HCT116 (cell line): ENCODE measurements at places on chromosomes 5 and 9. TPM values are rescaled to one million over a fixed set of nuclear protein-coding genes. Genes with fewer than 3 reads are reported as not detected.

Gene LRRC8A
- total RNA-seq = 22.0 TPM

Gene HRCT1
- 0.32 TPM for total RNA-seq

Gene FCHO2
- 18.7 TPM for total RNA-seq

Gene ANKRD31
- total RNA-seq = 0.30 TPM

Gene AK8
- 2.5 TPM for total RNA-seq

Gene DOCK8
- 0.37 TPM for total RNA-seq

Gene CCDC171
- total RNA-seq = 2.6 TPM

Gene FYB1
- 0.42 TPM for total RNA-seq

Gene FBP1
- 0.42 TPM for total RNA-seq

Gene SLC23A1
- total RNA-seq = not detected

Gene TSLP
- 0.34 TPM for total RNA-seq

GRCh38 chr5:128334010-128334716, 203.9 kb downstream of the FBN2 start:
- DNase-seq = no peak

DNA sequence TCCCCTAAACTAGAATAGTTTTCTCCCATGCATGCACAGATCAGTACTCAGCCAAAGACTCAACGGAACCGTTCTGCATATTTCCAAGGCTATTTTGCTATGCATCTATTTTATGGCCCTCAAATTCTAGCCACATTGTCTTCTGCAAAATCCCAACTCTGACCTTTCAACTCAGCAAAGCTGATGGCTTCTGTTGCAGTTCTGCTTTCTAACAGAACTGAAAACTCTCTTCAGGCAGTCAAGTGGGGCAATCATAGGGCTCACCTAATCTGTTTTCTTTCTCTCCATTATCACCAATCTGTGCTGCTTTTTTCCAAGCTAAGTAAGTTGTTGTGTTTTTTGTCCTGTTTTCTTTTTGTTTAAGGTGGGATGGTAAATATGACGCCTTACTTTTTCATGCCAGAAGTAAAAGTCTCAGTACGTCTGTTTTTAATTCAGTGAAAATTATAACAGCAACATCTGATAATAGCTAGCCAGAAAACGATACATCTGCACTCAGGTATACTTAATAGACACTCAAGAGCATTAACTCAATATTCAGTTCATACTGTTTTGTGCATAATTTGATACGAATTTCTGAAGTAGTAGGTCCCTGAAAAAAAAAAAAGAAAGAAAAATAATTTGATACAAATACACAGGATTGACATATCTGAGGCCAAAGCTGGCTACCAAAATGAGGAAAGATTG, 454.3 kb downstream of the TLE1 start:
- DNase-seq = no peak

- DNase-seq = no peak
These were observed 100.7 kb upstream of the SPRY4 start for GRCh38 chr5:142425286-142426065.

- no peak for DNase-seq
These were observed 162.4 kb upstream of the ZNF608 start for GRCh38 chr5:124908581-124909451.

DNA sequence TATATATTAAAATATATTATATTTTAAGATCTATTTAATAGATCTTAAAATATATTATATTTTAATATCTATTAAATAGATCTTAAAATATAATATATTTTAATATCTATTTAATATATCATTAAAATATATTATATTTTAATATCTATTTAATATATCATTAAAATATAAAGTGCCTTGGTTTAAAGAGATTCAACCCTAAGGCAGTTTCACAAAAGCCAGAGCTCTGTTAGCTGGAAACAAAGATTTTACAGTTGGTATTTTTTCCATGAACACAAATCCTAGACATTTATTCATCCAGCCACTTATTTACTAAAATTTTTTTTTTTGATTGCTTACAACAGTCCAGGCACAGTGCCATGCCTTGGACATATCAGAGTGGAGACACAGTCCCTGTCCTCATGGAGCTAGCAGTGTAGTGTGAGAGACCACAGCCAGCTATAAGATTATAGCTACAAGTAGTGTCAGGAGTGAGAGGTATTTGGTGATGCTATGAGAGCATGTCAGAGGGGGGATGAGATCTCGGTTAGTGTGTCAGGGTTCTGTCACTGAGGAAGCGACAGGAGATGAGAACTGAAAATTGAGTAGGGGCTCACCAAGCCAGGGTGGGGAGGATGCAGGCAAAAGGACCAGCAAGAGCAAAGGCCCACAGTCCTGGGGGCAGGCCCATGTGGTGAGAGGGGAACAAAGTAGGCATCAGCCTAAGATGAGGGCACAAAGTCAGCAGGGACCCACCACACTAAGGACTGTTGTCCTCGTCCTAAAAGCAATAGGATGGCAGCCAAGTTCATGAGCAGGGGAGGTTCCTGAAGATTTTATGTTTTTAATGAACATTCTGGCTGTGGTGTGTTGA, 74.5 kb downstream of the FBXO38 start:
- DNase-seq = no peak

DNA sequence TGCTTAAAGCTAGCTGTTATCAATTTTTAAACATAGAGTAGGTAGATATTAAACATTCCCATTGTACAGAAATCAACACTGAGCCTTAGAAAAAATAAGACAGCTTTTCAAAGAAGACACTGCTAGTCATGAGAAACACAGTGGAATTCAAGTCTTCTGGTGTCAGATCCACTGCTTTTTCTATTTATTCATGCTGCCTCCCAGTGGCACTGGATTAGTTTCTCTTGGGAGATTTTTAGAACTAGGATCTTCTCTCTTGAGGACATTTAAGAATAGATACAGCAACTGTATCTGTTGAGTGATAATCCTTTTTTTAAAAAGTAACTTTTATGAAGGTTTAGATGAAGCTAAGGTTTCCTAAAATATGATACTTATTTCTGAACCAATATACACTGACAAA, 1635.4 kb upstream of the C9orf72 start:
- DNase-seq = no peak

GRCh38 chr5:108481355-108481931, 99.5 kb upstream of the FBXL17 start:
- DNase-seq = peak; percentile 26

DNA sequence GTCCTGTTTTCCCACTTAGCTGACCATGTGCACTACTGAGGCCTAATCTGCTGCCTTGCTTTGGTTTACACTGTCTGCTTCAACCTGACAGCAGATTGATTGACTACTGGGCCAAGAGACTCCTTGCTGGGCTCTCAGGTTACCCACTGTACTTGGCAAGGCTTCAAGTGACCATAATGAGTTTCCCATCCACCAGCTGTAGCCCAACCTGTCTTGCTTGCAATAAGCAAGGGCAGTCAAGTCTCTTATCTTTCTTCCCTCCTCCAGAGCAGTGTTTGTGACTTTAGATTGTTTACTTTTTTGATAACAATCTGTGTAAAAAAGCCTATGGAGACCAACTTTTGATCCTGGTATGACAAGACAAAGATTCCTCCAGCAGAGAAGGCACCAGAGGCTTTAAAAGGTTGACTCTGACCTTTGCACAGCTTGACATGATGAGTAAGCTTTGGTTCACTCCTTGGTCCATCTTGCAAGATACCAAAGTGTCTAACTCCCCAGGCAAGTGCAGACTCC, 912.3 kb upstream of the SEMA6A start:
- DNase-seq = peak; percentile 43

DNA sequence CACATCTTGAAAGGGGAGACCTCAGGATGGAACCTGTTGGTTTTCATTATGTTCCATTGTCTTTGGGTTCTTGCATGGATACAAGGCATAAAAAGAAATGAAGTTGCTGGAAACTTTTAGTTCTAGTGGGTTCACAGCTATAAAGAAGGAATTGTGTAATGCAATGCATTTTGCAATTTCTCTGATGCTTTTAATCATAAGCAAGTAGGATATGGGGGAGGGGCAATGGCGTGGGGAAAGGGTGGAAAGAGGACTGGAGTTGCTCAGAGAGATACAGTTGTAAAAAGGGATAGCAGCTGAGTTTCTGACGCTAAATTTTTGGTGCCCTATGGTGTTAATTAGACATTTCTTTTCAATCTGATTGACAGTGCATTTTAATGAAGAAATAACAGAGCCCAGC, 88.6 kb upstream of the FANCC start:
- DNase-seq = no peak

GRCh38 chr9:18063856-18064390, 410.0 kb upstream of the ADAMTSL1 start:
- DNase-seq = no peak

GRCh38 chr9:112051812-112052211, 123.3 kb downstream of the SUSD1 start:
- DNase-seq = no peak

DNA sequence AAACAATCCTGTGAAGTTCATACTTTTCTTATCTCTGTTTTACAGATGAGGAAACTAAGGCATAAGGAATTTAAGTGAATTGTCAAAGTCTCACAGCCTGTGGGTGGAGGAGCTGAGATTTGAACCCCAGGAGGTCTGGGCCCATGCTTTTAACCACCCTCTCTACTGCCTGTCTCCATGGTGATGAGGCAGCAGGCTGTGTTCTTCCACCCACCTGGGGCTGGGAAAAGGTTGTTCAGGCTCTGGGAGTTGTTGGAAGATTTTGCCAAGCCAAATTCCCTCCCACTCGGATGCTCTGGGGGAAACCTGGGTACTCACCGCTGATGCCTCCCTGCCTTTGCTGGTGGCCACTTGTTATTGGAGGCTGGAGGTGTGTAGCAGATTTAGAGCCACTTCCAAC, 18.3 kb upstream of the SYNPO start:
- no peak for DNase-seq

DNA sequence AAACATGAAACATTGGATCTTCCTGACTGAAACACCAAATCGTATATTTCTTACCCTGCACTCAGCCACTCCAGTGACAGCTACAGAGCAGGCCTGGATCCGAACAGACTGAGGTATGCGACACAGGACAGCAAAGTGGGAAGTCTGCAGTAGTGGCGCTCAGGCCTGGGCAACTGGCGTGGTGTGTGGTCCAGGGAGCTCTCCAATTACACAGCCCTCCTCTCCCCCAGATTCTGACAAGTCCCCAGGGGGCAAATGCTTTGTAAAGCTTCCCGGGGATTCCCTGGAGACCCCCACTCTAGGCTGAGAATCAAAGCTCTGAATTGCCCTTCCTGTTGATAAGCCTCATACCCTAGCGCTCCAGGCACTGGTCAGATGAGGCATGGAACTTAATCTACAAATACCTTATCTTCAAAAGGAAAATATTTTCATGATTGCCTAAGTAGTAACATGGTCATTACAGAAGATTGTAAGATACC, 104.8 kb upstream of the ERCC6L2 start:
- no peak for DNase-seq

DNA sequence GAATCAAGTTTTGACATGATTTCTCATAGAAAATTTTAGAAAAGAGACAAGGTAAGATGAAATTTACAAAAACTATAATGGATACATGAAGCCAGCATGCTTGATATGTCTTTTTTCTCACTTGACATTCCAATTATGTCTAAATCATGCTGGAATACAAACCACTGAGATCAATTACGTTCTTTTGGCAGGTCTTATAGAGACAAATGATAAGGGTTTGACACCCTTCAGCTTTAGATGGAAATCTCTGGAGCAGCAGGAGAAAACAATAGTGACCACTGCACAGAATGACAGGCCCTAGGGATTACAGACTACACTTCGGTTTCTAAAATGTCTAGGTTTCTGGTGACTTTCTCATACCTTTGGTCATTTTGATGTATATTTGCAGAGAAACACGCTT, 342.9 kb downstream of the TRPM3 start:
- DNase-seq = no peak

DNA sequence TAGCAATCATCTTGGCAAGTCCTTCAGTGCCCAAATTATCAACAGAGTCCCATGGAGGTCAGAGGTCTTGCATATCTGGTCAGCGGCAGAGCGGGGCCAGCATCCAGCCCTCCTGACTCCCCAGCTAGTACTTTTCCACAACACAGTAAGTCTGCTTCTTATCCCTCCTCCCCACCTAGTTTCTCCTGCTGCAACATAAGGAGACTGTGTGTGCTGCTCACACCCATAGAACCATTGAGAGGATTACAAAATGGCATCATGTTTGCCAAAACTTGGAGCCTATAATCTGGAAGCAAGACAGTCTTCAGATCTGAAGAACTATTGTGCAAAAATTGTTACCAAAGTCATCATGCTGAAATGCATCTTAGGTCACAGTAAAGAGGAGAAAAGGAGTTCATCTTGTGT, 125.8 kb upstream of the ZNF366 start:
- no peak for DNase-seq

GRCh38 chr9:98045234-98046179, 11.0 kb upstream of the NANS start:
- peak; percentile 87 for DNase-seq

- no peak for DNase-seq
These were observed 25.6 kb upstream of the CAST start for GRCh38 chr5:96636594-96636993.

DNA sequence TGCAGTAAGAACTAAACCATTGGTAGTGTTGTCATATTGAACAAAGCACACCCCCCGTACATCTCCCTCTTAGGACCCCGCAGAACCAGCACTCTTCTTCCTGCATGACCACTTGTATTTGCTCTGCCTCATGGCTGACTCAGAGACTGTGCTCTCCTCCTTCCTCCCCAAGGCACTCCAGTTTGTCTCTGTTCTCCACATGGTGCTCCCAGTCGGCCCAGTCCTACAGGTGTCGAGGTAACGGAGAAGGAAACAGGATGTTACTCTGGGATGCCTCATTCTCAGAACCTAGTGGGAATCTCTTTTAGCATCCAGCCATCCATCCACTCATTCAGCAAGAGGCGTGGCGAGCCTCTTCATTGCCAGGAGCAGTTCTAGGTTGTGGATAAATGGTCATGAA, 97.0 kb upstream of the NIPAL4 start:
- no peak for DNase-seq

DNA sequence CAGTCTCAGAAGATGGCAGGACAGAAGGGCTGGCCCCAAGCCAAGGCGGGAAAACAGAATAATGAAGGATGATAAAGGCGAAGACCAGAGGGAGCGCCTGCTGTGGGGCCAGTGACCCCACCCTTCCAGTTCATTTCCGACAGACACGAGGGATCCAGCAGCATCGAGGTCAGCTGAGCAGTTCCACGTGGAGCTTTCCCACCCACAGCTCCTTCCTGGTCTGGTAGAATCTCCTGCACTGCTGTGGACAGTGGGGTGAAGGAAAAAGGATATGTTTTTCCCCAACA, 265.9 kb upstream of the VLDLR start:
- no peak for DNase-seq

- no peak for DNase-seq
These were observed 546 bp downstream of the DNAJB5 start for GRCh38 chr9:34989946-34990635.

GRCh38 chr5:177476531-177477233, 3.2 kb upstream of the DBN1 start:
- DNase-seq = no peak
